NT2/D1 (cell line): ENCODE measurements at places on chromosomes 3 and 15.

DNA sequence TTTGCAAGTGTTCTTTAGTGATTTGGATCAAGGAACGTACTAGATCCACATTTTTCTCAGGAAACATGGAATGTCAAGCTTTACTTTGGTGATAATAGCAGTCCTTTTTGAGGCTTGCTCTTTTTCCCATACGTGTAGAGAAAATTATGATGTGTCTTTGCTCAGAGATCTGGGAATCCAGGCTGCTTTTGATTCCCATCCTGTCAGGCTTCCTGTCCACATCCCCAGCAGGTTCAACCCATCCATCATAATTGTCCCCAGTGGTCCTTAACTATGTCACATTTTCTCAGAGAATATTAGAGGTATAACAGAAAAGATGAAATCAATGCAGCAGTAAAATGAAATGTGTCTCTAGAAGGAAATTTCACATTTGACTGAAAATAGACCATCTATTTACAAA lies 111.4 kb downstream of the IQCH start:
- no peak for DNase-seq

- DNase-seq = no peak
These were observed 5.7 kb upstream of the HLTF start for GRCh38 chr3:149091983-149092382.

DNA sequence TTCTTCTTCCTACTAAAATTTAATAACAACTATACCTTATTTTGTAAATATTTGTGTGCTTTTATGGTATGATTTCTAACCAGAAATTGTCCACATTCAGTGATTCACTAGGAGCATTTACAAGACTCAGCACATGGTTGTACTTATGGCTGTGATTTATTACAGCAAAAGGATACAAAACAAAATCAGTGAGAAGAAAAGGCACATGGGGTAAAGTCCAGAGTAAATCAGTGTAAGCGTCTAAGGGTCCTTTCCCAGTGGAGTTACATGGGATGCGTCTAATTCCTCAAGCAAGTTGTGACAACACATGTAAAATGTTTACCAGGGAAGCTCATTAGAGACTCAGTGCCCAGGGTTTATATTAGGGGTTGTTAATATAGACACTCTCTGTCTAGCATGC lies 31.1 kb downstream of the RNF13 start:
- DNase-seq = no peak

DNA sequence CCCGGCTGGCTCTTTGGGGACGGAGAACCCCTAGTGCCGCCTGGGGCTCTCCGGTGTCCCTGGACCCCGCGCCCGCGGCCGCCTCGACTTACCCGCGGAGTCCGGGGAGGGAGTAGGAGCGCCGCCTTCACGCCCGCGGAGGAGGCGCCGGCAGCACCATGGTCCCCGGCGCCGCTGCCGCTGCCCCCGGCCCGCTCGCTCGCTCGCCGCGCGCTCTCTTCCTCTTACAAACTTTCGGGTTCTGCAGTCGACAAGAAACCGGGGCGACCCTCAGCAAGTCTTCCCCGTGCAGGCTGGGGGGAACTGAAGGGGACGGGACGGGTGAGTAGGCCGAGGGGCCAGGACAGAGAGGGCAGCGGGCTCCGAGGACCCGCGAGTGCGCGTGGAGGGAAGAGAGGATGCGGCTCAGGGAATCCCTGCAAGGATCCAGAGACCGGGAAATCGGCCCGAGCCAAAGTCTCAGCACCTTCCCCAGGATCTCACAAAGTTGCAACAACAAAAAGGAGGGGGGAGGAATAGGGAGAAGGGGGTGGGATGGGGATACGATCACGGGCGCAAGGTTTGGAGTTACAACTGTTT lies 2.0 kb downstream of the FOXP1 start:
- DNase-seq = peak; percentile 20

DNA sequence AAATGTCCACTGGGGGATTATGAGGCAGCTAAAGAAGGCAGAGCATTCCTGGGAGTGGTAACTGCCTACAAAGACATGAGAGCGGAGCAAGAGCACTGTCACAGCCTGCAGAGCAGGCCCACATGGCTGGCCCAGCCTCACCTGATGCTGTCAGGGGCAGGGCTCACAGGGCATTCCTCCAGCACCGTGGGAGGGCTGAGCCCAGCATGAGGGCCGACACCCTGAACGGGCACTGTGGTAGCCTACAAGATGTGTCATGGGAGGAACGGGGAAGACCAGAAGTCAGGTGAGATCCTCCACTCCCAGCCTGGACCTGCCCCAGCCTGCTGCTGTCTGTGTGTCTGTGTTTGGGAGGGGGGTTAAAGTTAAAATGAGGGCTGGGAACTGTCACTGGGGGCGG lies 30.1 kb downstream of the CCDC12 start:
- no peak for DNase-seq

DNA sequence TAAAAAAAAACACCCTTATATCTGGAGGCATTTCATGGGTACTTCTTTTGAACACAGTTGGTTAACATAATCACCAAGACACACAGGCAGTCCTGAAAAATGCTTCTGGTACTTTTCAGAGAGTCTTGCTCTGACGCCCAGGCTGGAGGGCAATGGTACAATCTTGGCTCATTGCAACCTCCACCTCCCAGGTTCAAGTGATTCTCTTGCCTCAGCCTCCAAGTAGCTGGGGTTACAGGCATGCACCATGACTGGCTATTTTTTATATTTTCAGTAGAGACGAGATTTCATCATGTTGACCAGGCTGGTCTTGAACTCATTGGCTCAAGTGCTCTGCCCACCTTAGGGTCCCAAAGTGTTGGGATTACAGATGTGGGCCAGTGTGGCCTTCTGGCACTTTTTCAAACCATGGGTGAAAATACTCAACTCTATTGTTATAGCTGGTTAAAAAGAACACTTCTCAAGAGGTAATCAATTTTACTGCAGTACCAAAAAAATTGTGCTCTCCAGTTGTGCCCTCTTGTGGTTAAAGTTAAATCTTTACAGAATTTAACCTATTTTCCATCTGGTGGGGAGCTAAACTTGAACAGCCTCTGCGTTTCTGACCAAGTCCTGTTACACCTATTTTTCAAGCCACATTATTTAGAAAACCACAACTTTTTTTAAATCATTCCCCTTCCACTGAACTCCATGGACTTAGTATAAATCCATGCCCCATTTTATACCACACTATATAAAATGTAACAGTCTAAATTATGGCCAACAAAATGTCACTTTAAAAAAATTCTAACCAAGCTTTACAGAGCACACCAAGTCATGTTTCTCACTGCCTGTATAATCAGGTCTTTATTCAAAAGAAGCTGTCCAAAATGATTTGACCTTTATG lies 1.2 kb upstream of the SNAPC5 start:
- no peak for DNase-seq

DNA sequence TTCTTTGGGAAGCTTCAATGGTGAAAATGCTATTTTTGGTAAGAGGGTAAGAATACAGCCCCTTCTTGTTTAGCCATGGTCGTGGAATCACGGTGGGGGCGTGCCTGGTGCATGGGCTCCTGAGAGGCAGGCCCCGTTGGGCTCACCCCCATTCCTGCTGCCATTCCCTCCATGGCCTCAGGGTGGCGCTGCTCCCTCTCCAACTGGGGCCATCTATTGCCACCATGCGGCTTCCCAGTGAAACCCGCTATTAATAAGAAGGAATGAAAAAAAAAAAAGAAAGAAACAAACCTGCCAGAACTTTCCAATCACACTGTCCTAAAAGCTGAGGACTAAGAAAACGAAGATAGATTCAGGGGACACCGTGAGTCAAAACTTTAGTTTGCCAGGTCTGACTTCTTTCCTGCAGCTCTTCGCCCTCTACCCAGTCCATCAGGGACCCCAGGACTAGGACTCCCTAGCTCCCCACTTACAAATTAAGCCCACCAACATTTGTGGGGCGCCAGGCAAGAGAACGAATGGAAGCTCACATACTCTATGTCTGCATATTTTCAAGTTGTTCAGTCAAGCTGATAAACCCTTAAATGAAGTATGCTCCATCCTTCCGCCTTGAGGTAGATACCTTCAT lies 30.6 kb upstream of the ABHD2 start:
- peak; percentile 49 for DNase-seq
